ENCODE measurements at places on chromosomes 11 and 22.

GRCh38 chr11:120331301-120331996 lies 4.8 kb upstream of the ARHGEF12 start:
- no peak for DNase-seq

DNA sequence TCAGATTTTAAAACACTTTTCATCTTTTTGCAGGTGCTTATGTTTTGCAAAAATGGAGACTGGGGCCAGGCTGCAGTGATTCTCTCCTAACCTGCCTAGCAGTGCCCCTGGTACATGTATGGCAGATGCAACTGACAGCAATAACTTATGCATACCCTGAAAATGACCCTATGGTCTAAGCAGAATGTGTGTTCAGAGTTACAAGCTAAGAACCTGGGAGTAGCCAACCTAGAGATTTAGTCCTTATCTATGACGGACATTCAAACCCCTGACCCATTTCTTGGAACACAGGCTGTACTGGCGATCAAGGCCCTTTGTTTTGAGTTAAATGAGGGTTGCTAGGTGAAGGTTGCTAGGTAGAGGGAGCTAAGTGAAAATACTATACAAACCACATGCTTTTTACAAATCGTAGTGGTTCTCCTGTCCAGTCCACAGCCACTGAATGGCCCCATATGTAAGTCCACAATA lies 184.9 kb upstream of the SESN3 start:
- DNase-seq, result no peak

DNA sequence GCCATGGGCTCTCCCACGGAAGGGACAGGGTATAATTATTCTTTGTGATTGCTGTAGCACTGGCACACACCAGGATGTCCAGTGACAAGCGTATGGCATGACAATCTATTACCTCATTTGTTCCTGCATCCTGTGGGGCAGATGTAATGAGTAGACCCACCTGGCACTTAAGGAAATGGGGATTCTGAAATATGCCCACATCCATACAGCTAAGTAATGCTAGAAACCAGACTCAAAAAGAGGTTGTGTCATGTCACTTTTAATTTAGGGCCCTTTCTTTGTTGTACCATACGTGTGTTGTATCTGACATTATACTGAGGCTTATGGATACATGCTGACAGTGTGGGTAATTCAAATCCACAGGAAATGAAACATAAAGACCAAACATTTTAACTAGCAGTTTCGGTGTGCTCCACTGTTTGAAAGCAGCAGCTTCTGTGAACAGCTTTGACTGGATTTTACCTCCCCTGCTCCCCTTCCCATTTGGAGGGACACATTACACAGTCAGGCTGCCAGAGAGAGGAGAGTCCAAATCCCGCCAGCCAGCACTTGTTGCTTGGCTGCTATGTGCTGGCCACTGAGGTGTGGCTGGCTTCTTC lies 21.2 kb downstream of the GRAMD1B start:
- no peak for DNase-seq

- DNase-seq, result no peak
Measured at GRCh38 chr11:14029440-14029839, 66.9 kb downstream of the SPON1 start.

GRCh38 chr11:33942954-33943353 lies 51.1 kb upstream of the LMO2 start:
- no peak for DNase-seq
